ENCODE measurements at places on chromosomes 7 and 10.

DNA sequence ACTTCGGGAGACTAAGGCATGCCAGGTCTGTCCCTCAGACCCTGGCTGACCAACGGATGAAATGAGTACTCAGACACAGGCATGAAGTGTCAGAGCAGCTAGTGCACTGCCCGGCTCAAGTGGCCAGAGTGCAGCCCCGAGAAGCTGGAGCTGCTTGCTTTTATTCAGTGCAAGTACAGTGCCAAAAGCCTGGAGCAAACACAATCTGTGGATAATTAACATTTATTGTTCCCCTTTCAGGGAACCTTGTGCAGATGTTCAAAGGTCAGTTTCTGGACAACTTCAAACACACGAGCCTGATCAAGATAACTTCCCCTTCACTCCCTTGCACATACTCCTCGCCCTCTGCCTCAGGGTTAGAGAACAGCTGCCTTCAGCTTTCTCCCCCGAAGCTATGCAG, 7.9 kb upstream of the ATE1 start:
- no peak for DNase-seq

DNA sequence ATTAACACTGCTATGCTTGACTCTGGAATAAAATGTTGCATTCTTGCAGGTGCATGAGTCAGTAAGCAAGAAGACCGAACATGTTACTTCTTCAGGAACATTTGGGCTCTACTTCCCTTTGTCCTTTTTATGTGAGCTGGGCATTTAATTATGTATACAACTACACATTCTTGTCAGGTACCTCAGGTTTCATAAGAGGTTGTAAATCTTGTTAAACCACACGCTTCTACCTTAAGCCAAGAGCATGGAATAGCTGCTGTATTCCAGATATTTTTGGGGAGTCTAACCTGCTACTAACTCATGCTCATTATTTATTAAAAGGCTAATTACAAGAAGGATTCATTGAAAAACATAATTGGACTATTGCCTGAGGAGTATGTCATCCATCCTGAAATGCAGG, 414.2 kb upstream of the KLF6 start:
- no peak for DNase-seq

DNA sequence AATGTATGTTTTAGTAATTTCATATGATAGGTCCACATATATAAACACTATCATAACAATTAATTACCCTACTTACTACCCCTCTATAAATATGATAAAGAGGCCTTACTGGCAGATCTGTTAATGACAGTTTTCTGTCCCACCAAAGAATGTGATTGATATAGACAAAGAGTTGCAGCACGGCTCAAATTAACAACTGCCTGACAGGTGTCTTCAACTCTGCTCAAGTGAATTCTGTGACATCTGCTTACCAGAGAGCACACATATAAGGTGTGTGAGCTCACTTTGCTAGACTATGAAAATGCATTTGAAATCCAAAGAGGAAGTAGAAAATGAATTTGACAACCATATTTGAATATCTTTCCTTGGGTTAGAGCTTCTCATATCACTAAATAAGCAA, 36.6 kb downstream of the CACNA2D1 start:
- DNase-seq, result no peak

GRCh38 chr7:95097291-95097690, 189.9 kb downstream of the PPP1R9A start:
- no peak for DNase-seq

- peak; percentile 45 for DNase-seq
Measured at GRCh38 chr7:108497082-108497725, 28.7 kb downstream of the PNPLA8 start.

DNA sequence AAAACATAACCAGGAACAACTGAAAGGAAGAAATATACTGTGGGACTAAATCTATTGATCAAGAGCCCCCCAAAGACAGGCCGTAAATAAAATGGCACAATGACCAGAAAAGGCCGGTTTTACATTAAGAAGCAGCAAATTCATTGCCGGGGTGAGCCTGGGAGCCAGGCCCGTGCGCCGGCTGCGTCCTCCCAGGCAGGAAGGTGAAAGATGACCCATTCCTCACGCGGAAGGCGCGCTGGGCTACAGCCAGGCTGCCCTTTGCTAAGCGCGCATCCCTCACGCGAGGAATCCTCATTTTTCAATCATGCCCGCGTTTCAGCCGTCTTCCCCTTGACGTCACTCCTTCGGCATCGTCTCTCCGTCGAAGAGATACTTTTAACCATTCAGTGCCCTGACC, 47.6 kb upstream of the MGMT start:
- no peak for DNase-seq

GRCh38 chr7:151135525-151135845, 32.0 kb downstream of the GBX1 start:
- no peak for DNase-seq

DNA sequence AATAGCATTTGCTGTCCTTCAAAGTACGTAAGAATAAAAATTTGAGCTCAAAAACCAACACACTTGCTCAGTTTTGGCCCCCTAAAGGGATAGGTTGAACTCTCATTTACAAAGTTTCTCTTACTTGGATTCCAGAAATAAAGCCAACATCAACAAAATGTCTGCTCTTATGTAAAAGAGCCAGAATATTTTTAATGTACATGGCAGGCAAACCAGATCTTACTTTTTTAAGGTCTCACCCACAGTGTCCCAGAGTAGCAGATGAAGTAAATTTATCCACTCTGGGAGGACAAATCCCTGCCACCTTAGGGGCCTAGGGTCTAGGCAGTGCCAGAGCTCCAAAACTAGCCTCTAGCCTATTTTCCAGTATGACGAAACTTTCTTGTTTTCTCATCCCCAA, 159.6 kb downstream of the SKAP2 start:
- no peak for DNase-seq

- no peak for DNase-seq
Measured at GRCh38 chr7:7664291-7664690, 23.7 kb downstream of the UMAD1 start.

DNA sequence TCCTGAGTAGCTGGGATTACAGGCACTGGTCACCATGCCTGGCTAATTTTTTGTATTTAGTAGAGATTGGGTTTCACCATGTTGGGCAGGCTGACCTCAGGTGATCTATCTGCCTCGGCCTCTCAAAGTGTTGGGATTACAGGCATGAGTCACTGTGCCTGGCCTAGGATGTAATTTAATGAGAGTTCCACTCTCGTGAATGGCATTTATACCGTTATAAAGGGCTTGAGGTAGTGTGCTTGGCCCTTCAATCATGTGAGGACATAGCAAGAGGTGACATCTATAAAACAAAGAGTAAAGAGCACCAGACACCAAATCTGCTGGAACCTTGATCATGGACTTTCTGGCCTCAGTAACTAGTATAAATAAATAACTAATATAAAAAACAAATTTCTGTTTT, 93.5 kb upstream of the PPP1R9A start:
- DNase-seq, result no peak

- DNase-seq, result no peak
Measured at GRCh38 chr7:135147341-135147898, 452 bp upstream of the TMEM140 start.

- DNase-seq, result no peak
Measured at GRCh38 chr10:23344241-23344841, at the start of gene C10orf67. C10orf67 (minus strand) TSS chr10:23344797; CDS start chr10:23344774, 23 bp downstream.

- no peak for DNase-seq
Measured at GRCh38 chr7:139362981-139363380, 3.3 kb downstream of the LUC7L2 start.

GRCh38 chr7:117085769-117086463, 132.6 kb downstream of the ST7 start:
- DNase-seq, result no peak

GRCh38 chr10:90734415-90734814, 123.4 kb downstream of the HTR7 start:
- DNase-seq, result no peak

Measured in effector memory CD8-positive, alpha-beta T cell (primary cell).